Astrocyte of the spinal cord (primary cell): ENCODE measurements at places on chromosomes 4 and X.

GRCh38 chrX:79556800-79557199, 189.7 kb upstream of the ITM2A start:
- no peak for DNase-seq

GRCh38 chr4:8252301-8253173, 17.0 kb upstream of the HTRA3 start:
- no peak for DNase-seq

DNA sequence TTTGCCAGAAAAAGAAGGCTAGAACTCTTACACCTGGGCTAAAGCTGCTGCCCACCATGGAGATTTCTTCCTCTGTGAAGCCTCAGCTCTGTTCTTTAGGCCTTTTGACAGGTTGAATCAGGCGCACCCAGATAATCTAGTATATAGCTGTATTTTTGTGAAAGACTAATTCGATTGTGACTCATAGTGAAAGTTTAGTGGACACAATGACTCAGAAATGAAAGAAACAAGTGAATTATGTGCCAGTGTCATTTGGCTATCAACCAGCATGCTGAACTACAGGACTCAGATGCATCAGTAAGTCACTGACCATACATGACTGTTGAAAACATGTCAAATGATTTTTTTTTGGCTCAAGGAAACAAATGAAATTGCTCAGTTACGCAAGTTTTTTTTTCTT, 425.4 kb downstream of the SLITRK2 start:
- no peak for DNase-seq

DNA sequence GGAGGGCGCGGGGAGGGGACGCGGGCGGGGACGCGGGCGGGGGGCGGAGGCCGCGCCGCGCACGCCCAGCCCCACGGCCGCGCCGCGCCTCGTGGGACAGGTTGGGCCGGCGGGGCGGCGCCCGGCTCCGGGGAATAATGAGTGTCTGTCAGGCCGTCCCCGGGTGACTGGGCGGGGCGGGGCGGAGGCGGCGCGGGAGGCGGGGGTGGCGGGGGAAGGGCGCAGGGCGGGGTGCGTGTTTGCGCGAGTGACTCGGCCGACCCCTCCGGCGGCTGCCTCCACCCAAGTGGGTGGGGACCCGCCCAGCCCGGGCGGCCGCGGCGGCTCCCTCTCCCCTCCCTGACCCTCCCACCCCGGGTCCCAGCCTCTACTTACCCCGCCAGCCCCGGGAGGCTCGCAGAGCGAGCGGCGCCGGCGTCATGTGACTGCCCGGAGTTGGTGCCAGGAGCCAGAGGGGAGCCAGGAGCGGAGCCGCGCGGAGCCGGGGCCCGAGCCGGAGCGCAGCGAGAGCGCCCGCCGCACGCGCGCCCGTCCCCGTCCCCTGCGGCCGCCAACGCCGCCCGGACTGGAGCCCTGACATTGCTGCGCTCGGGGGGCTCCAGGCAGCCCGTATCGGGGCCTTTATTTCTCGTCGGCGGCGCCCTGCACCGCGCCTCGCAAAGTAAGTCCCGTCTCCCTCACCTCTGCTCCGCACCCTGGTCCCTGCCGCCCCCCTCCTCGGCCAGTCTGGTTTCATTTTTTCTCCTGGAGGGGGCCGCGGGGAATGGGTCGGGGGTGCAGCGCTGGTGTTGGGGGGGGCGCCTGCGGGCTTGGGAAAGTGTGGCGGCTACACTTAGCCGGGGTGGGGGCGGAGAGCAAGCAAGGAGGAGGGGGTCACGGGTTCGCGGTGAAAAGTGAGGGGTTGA, at the start of gene KLF3:
KLF3 (plus strand) TSS at position 399 of the 905 bp plus-strand sequence. CDS start 16,427 bp downstream, outside the sequence.
- DNase-seq: peak; percentile 93

- DNase-seq: peak; percentile 57
Measured at GRCh38 chrX:3345281-3346191, 916 bp downstream of the MXRA5 start.

- DNase-seq: peak; percentile 45
Measured at GRCh38 chr4:112766422-112766821, 129.5 kb downstream of the LARP7 start.
